ENCODE measurements at places on chromosomes 12 and 14.

- peak; percentile 42 for DNase-seq
Observed at GRCh38 chr12:1907652-1908611, 10.5 kb downstream of the CACNA2D4 start.

DNA sequence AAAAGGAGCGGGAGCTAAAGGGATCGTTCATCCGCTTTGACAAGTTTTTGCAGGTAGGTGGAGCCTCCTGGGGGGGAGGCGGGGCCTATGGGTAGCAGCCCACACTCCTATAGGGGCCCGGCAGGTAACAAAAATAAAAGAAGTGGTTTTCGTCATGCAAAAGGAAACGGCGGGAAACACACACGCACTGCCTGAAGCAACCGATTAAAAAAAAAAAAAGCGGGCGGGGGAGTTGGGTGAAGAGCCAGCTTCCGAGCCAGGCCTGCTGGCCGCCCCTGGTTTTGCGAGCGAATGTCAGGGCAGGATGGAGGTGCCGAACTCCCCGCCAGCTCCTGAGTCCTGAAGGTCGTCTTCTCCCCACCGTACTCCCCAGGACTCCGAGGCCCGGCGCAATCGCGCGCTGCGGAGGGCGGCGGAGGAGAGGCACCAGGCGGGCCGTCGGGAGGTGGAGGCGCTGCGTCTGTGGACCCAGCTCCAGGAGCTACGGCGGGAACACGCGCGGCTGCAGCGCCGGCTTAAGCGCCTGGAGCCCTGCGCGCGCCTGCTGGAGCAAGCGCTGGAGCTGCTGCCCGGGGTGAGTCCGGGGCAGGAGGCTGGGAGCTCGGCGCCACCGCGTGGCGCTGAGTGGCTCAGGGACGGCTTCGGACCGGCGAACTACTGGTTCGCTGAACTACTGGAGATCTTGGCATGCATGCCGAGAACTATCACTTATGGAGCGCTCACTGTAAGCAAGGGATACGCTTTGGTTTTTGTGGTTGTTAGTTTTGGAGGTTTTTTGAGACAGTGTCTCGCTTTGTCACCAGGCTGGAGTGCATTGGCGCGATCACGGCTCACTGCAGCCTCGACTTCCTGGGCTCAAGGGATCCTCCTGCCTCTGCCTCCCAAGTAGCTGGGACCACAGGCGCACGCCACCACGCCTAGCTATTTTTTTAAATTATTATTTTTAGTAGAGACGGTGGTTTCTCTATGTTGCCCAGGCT, 3.6 kb downstream of the CFAP73 start:
- DNase-seq = peak; percentile 61

- DNase-seq = no peak
Observed at GRCh38 chr14:74793506-74794155, 30.5 kb downstream of the YLPM1 start.

- DNase-seq = no peak
Observed at GRCh38 chr14:39085933-39086332, 17.1 kb downstream of the SEC23A start.

DNA sequence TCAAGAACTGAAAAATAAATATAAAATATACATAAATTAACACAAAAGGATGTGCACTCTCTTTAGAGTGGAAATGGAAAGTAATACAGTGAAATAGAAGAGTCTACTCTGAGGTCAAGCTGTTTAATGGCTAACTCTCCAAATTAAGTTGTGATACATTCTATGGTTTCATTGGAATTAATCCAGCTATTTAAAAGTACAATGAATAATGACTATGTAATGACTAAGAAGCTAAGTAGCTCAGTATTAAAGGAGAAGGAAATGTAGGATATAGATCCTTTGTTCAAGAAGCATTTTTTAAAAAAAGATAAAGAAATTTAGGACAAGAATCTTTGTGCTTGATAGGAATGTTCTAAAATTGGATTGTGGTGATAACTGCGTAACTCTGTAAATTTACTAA, 85.3 kb downstream of the LRP6 start:
- DNase-seq = no peak

DNA sequence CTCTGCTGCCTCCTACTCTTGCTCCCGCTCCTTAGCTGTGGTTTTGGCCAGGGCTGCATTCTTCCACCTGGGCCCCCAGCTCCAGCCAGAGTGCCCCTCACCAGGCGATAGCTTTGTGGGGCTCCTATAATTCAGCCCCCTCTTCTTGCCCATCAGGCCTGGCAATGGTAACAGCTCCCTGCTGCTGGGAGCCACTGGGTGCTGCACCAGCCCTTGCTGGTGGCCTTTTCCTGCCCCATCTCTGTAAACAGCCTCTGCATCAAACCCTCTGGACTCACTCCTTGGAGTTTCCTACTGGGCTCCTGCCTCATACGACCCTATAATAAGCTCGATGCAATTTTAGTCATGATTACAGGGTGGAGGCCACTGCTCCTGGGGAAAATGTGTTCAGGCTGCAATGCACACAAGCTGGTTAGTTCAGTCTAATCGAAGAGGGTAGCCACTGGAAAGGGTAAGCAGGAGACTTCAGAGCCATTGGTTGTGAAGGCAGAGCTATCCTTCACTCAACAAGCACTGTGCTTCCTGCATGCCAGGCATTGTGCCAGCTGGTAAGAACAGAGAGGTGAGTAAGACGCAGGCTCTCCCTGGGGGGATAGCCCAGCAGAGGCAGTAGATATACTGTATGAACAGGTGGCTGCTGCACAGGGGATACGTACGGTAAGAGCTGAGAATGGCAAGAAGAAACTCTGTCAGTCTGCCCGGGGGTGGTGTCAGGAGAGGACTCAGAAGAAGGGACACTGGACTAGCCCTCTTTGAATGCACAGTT, 24.7 kb downstream of the CLMN start:
- DNase-seq = no peak

DNA sequence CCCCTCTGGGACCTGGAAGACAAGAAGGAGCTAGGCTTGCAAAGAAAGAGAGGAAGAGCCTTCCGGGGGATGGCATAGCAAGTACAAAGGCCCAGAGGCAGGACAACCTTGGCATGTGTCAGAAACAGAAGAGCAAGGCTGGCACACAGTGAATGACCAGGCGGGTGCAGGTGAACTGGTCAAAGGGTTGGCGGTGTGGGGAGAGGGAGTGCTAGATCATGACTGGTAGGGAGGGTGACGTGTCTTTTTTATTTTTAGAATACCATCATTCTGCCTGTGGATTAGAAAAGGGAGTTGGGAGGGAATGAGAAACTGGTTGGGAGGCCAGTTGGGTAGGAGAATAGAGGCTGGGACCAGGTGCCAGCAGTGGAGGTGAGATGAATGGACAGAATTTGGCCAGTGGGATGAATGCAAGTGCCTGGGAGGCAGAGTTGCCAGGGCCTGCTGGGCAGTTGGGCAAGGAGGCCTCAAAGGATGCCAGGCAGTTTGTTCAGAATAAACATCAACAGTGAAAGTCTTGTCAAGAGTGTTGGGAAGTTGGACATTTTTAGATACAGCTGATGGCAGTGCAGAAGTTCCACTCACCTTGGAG, 168.3 kb downstream of the CACNA1C start:
- DNase-seq = no peak

DNA sequence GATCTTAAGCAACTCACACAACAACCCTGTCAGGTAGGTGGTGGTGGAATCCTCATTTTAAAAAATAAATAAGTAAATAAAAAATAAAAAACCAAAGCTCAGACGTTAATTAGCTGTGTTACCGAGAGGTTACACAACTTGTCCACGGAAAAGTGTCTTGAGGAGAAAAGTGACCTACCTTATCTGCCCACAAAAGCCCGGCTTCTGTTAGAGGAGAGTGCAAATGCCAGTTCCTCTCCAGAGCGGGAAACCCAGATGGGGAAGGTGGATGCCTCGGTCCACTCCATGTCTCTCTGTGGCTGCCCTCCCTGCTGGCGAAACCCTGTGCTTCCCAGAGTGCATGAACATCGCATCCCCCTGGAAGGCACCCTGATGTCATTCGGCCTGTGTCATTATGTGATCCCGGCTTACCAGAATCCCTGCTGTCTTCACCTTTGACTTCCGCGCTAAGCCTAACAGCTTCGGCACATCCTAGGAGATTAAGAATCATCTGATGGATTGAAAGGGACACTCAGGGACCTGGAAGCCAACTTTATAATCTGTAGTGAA, 6.4 kb downstream of the MLXIP start:
- DNase-seq = no peak

DNA sequence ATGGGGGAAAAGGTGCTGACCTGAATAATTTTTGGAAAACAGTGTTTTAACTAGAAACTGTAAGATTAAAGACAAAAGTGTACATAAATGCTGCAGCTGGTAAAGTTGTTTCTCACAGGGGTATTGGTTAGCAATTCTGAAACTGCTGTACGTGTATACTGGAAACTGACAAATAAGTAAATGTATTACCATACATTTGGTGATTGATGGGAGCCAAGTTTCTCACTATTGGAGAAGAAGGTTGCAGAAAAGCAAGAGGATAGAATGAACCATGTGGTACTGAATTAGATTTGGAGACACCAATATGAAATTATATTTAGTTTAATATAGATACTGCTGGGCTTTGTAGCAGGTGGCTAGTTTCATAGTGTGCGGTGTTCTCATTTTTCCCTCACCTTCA, 19.6 kb upstream of the FBXO33 start:
- DNase-seq = no peak

- no peak for DNase-seq
Observed at GRCh38 chr14:32821964-32822653, 116.6 kb upstream of the NPAS3 start.

- DNase-seq = no peak
Observed at GRCh38 chr12:88923631-88924030, 343.4 kb upstream of the KITLG start.

DNA sequence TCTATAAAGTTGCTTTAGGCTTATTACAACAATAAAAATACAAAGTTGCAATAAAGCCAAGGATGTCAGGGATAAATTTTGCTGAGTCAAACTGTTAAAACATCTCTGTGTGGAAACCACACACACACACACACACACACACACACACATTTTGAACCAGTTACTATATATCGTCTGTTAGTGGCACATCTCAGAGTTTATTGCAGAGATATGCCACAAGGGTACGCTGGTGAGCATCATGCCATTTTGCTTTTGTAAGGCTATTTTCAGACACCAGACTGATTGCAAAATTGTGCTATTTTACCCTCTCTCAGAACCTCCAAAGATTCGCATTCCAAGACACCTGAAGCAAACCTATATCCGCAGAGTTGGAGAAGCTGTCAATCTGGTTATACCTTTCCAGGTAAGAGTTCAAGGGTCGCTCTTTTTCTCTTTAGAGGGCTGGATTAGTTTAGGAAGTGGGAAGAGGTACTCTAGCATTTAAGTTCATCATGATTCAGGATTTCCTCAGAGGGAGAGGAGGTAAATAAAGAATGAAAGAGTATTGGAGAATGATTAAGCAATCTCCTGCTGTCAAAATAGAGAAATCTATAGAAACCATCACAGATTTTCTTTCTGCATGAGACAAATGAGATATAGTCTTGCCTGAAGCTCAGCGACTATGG, 27.3 kb upstream of the CHPT1 start:
- peak; percentile 2 for DNase-seq

DNA sequence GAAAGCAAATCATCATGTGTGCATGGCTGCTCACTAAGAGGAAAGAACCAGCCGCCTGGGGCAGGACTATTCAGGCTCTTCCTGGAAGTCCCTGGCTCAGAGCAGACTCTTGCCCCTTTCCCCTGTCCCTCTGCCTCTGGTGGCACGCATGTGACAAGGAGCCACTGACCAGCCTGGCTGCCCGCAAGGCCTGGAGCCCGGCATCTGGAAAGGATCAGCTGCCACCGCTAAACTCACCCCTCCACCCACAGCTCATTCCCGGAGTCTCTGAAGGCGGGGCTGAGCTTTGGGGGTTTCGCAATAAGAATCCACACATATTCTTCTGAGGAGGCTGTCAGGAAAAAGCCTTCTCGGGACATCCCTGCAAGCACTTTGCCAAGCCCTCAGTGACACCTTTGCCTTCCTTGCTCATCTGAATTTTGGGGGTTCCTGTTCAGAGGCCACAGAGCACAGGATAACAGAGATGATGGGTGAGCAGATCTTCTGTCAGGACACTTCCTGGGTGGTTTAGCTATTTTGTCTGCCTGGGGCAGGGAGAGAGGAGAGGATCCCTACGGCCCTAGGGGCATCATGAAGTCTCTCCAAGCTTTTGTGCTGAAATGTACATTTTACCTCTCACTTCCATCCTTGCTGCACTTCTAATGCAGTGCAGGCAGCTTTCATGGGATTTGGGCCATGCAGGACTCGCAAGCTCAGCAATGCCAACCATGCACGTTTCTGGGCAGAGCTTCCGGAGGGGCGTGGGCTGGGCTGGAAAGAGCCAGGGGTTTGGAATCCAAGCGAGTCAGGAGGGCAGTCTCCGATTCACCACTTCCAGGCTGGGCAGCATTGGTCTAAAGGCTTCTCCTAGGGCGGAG, 124.8 kb upstream of the MAP1LC3B2 start:
- no peak for DNase-seq

DNA sequence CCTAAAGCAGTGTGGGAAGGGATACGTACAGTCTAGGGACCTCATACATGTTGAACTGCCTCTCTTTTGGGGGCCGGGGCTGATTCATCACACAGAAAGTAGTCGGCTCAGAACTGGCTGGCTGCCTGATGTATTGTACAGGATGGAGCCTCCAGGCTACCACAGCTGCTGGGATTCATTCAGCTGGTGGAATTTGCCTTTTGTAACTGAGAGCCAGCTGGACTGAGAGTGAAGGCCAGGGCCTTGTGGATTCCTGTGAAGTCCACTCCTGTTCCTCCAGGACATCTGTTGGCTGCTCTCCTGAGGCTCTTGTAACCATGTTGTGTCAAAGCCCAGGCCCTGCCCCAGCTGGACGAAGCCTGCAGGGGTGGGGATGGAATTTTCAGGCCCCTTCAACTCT, 116.3 kb upstream of the PRICKLE1 start:
- no peak for DNase-seq

GRCh38 chr14:20612403-20612802, 21.2 kb upstream of the RNASE12 start:
- DNase-seq = no peak

DNA sequence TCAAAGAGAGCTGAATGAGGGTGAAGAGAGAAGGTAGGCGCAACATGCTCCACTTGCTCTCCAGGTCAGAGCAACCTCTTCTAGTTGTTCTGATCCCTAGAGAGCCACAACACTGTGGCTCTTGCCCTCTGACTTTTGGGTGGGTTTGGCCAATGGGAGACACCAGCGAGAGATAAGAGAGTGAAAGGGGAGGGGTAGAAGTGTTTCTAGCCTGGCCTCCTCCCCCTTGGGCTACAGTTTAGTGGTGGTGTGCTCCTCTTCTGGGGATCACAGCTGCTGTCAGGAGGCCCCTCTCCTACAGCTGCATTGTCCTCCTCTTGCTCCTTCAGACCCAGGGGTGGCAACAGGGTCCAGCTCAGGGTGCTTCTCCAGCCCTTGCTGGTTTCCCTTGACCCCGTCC, 454.8 kb downstream of the FUT8 start:
- DNase-seq = no peak

All from stimulated activated CD4-positive, alpha-beta T cell treated with anti-CD3 and anti-CD28 coated beads, Interleukin-4, amount 100 ng/mL, for 4 hours (primary cell).